Suppressor macrophage (primary cell): ENCODE measurements at places on chromosomes 5 and 9.

DNA sequence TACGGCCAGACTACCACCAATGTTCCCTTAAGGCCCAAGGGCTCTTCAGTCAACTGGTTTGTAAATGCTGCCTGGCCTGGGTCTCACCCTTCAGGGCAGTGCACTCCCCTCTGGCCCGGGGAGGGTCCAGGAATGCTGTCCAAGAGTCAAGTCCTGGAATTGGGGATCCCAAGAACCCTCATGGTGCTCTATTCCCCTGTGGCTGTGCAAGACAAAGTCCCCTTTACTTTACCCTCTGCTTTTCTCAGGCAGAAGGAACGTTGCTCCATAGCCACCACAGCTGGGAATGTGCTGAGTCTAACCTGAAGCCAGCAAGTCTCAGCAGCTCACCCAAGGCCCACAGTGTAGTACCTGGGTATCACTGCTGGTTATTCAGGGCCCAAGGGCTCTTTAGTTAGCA, 51.3 kb upstream of the CRHBP start:
- DNase-seq, result no peak

DNA sequence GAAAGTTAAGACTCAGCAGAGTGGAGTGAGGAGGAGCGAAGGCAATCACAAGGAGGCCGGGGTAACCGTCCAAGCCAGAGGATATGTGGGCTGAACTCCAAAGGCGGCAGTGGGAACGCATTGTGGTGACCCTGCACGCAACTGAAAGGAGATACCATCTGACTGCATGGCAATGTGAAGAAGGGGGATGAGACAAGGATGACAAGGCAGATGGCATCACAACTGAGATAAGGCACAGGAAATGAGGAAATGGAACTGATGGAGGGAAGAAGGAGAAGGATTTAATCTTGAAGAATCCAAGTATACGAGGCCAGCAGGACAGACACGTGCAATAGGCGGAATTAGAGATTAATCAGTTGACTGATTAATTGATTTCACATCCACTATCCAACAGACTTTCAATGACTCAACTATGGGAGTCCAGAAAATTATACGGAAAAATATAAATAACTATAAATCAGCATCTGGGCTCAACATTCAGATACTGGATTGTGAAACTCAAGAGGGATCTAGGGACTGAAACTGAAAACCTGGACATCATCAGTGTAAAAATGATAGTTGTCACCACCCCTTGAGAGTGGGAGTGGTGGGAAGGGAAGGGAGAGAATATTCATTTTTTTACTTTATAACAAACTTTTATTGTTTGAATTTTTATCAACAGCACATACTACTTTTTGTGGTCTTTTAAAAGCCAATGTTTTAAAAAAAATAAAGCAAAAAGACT, 86.1 kb downstream of the ARL15 start:
- DNase-seq, result peak; percentile 8

- DNase-seq, result no peak
These were observed 232.0 kb downstream of the IRX1 start for GRCh38 chr5:3827624-3828023.

DNA sequence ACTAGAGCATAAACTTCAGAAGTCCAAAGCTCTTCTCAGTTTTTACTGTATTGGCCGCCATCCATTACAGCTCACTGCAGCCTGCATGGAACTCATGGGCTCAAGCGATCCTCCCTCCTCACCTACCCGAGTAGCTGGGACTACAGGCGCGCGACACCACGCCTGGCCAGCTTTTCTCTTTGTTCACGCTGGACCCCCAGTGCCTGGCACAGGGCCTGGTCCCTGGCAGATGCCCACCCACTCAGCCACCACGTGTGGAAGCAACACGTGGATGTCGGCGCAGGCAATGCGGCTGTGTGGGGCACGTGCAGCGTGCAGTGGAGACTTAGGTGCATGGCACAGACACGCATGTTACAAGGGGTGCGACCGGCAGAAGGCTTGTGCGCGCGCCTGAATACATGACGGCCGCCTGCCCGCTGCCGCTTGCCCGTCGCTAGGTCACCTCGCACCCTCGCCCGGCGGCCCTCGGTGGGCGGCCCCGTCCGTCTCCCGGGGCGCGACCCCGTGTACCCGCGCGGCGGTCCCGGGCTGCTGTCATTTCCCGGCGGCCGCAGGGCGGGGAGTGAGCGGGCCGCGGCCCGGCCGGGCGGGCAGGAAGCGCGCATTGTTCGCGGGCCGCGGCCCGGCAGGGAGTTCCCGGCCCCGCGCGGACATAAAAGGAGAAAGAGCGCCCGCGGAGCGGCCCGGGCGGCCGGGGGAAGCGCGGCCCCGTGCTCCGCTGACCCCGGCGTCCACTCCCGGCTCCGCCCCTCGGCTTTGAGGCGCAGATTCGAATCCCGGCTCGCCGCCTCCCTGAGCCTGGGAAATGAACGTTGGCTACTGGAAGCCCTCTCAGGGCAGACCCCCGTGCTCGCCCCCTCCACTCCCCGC, 24.1 kb upstream of the PTGS1 start:
- DNase-seq, result peak; percentile 82

DNA sequence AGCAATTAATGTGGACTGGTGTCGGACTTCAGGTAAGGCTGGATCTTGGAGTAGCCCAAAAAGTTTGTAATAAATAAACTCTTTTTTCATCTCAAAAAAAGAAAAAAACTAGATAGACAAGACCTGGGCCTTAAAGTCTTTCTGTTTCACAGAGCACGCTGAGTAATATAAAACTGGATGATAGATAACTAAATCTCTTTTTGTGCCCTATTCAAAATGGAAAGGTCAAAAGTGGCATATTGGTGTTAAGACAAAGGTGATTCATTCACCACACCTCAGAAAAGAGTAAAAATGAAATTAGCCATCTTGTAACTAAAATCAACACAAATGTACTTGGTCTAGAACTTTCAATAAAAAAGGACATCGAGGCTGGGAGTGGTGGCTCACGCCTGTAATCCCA, 30.3 kb upstream of the RFK start:
- no peak for DNase-seq

DNA sequence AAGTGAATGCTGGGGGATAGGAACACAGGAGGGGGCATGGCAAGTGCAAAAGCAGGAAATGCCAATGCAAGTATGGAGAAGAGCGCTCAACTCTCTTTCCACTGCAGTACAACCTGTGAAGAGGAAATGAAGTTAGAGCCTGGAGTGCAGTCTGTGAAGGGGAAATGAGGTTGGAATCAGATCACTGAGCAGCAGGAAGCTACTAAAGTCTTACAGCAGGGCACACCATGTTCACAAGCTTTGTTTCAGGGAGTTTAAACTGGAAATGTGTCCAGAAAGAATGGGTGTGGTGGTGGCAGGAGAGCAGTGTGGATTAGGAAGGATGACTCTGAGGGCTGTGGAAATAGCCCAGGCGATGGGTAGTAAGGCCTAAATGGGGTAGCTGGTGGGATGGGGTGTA, 15.4 kb downstream of the ARHGEF37 start:
- no peak for DNase-seq

DNA sequence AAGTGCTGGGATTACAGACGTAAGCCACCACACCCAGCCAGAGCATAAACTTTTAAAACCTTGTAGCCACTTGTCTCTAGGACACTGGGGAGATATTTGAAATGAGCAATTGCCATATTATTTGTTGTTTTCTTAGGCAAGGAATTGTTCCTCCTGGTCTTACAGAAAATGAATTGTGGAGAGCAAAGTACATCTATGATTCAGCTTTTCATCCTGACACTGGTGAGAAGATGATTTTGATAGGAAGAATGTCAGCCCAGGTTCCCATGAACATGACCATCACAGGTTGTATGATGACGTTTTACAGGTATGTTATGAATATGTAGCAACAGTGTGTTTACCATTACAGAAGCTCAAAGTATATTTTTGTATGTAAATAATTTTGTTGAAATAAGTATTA, 30.5 kb downstream of the SFXN1 start:
- DNase-seq, result no peak
